Omental fat pad (tissue), 4 donors: ENCODE measurements at places on chromosomes 6 and 20. TPM values are rescaled to one million over a fixed set of nuclear protein-coding genes. Genes with fewer than 3 reads are reported as not detected.

SLCO4A1 gene
- total RNA-seq, result 47.1 TPM

- no peak for DNase-seq
Measured at GRCh38 chr6:31525932-31526591, 2.7 kb upstream of the MCCD1 start.

DNA sequence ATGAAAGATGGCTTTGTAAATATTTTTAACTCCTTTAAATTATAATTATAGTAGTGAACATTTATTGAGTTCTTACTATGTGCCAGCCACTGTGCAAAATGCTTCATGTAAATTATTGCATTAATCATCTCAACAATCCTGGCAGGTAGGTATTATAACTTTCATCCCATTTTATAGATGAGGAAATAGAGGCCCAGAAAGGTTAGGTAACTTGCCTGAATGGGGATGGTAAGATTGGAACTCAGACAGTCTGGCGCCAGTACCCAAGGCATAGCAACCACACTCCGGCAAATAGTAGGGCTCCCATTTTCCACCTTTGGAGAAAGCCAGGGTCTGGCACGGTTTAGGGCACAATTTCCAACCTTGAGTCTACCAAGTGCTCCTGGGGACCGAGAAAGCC is 129.8 kb downstream of the VEGFA start:
- no peak for DNase-seq

LIME1 gene
- total RNA-seq, result 21.1 TPM

DNA sequence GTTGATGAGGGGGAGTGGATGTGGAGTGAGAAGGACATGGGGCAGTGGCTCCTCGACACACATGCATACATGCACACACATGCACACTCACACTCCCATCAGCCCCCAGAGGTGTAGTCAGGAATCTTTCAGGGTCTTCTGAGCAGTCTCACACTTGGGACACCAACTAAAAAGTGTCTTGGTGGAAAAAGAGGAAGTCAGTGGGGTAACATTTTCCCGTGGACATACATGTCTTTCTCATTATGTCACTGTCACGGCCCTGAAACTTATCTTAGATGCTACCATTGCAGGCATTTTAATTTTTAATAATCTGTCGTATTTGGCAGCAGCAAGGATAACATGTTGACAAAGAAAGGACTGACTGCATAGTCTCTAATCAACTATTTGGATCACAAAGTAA is 261.1 kb downstream of the ADGRG6 start:
- no peak for DNase-seq

- DNase-seq, result no peak
Measured at GRCh38 chr6:36227379-36228228, 31.1 kb downstream of the BRPF3 start.

DNA sequence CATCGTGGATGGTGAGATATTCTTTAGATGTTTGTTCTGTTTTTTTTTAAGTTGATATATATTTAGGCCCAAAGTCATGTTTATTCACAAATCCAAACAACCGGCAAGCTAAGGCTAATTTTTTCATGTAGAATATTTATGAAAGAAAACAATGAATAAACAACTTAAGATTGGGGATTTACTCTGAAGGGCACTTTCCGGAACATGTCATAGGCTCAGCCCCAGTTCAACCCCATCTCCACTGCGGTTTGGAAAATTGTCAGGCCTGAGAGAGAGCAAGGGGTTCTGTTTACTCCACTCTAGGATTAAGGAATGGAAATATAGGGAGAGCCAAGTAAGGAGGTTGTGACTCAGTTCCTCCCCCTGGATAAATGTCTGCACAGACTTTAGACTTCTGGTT is 18.3 kb downstream of the RPS6KA2 start:
- DNase-seq, result no peak

HFE gene
- 10.7 TPM for total RNA-seq

DNA sequence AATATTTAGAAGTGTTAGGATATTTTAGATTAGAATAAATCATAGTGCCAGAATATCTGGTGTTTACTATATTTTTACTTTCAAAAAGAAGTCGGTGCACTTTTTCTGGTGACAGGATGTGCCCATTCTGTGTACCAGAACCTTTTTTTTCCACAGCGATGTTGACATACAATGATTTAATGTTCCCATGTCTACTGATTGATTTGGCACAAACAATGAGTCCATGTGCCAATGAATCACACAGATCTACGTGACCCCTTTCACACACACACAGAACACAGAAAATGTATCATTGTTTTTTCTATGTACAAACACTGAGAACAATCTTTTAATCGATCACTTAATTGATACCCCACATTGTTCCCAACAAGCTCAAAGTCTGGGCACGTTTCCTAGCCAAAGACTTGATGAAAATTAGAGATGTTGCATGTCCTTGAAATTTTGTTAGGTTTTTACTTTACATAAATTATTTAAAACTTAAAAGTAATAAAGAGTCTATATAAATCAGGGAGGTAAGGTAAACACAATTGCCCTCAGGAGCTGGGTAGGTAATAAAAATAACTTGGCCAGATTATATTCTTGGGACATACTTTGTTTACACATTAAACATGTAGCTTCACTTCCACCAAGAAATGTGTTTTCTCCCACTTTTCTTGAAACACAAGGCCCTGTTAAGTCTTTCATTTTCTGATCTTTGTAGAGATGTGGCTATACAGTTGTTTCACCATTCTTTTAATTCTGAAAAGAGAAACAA is 36.4 kb upstream of the SOX4 start:
- no peak for DNase-seq

GRCh38 chr20:50918403-50918802 is 12.8 kb downstream of the ADNP start:
- no peak for DNase-seq

EYS gene
- total RNA-seq, result 1.4 TPM

EFCAB8 gene
- total RNA-seq, result not detected

DNA sequence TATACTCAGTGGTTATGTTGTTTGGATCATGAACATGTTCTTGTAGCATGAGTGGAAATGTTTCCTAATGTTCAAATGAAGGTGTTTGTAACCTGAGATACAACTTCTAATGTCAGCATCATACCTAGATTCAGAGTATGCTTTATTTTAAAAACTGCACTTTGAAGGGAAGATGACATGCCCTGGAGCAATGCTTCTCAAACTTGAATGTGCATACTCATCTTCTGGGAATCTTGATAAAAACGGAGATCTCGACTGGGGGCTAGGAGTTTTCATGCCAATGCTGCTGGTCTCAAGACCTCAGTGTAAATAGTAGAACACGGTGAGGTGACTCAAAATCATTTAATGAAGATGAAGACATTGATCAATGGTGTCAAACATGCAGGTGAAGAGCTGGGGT is 440.0 kb upstream of the NOX3 start:
- no peak for DNase-seq

DNA sequence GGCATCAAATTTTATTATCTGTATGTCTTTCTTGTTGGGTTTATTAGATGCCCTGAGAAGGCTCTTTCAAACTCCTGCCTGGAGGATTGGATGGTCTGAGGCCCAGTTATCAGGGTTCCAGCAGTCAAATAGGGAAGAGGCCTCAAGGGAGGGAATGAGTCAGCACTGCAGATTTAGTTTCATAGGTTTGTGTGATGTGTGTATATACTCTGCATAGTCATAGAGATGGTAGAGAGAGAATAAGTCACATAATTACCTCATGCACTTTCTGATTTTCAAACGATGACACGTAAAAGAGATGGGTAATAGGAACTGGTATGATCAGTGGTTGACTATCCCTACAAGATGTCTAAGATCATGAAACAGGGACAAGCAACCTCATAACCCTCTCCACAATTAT is 82.1 kb downstream of the ADAT2 start:
- no peak for DNase-seq

GRCh38 chr6:121438869-121439268 is 3.4 kb downstream of the GJA1 start:
- DNase-seq, result no peak

POFUT1 gene
- 23.1 TPM for total RNA-seq

DNA sequence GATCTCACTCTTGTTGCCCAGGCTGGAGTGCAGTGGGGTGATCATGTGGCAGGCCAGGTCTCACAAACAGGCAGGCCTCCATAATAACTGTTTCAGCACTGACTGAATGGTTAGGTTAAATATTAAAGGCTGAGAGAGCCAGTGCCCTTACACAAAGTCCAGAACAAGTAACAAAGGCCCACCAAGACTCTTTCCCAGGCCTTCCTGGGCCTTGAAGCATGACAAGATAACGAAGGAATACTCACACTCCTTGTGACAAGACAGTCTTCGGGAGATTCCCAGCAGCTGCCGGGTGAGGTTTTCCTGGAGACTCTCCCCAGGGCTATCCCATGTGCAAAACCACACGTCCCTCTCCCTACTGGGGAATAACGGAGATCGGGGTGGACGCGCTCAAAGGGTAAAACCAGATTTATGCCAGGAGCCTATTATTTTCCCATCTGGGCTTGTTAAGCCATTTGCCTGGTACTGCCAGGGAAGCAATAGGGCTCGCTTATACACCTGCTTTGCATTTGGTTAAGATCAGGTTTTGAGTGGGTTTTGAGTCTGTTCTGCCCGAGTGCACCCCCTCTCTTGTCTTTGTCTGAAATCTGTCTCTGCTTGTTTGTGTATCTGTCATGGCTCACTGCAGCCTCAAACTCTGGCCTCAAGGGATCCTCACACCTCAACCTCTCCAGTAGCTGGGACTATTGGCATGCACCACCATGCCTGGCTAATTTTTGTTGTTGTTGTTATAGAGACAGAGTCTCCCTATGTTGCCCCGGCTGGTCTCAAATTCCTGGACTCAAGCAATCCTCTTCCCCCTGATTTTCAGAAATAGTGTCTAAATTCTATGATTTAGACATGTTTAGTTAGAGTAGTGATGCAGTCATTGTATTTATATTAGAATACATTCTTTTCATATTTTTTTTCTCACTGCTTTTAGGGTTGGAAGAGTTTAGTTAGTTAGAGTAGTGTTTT is 1.4 kb upstream of the ENPP3 start:
- no peak for DNase-seq

DNA sequence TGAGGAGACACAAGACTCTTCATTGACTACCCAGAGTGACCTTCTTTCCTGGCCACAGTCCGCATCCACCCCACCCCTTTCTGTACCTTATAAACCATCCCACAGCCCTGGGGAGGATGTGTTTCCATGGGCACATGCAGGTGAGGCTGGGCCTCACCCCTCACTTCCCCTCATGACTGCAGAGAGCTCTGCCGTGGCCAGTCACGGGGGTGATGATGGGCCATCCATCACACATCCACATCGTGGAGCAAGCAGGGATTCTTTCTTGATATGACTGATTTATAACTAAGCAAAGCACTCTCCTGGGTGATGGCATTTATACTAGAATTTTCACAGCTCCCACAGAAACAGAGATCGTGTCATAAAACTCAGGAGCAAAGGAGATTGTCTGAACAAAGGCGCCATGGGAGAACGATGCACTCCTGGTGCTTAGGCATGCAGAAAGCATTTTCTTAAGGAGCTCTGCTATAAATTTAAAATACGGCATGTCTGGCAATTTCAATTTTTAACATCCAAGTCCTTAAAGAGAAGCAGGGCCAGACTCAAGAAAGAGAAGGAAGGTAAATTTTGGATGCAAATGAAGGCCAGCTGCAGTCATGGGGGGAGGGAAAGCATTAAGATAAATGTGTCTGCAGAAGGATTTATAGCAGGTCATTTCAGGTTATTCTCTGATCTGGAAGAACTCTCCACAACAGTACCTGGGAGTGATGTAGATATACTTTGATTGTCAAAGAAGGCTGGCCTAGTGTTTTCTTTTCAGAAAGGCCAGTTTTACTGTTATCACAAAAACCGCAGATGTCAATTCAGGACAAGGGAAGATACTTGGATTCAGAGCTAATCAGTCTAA is 777.0 kb downstream of the C6orf118 start:
- DNase-seq, result no peak

- no peak for DNase-seq
Measured at GRCh38 chr6:110250838-110251237, 70.6 kb downstream of the CDC40 start.

- no peak for DNase-seq
Measured at GRCh38 chr6:161586887-161587286, 313.0 kb upstream of the AGPAT4 start.

DNA sequence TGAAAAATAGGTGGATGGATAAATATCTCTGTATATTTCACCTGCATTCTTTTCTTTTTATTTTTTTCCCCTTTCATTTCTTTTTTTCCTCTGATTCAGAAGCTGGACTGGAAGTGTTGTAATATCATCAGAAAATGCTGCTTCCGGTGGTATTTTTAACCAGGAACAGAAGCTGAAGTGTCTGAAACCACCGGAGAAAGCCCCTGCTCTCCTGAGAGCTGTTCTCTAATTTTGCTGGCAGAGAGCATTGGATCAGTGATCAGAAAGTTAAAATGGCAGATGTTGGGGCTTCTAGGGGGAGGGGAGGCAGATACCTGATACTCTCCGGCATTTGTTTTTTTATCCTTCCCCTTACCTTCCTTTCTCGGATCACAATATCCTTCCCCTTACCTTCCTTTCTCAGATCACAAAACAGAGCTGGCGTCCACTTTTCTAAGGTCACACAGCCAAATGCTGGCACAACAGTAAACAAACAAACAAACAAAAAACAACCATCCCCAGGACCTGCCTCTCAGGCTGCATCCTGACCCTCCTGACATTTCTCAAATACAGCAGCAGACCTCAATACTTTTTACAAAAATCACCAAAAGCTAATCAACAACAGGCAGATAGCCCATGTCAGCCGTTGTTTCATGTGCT is 143.2 kb upstream of the ZNF217 start:
- DNase-seq, result no peak

GRCh38 chr20:44166477-44166876 is 20.5 kb downstream of the JPH2 start:
- DNase-seq, result no peak

MEP1A gene
- total RNA-seq, result not detected

DNA sequence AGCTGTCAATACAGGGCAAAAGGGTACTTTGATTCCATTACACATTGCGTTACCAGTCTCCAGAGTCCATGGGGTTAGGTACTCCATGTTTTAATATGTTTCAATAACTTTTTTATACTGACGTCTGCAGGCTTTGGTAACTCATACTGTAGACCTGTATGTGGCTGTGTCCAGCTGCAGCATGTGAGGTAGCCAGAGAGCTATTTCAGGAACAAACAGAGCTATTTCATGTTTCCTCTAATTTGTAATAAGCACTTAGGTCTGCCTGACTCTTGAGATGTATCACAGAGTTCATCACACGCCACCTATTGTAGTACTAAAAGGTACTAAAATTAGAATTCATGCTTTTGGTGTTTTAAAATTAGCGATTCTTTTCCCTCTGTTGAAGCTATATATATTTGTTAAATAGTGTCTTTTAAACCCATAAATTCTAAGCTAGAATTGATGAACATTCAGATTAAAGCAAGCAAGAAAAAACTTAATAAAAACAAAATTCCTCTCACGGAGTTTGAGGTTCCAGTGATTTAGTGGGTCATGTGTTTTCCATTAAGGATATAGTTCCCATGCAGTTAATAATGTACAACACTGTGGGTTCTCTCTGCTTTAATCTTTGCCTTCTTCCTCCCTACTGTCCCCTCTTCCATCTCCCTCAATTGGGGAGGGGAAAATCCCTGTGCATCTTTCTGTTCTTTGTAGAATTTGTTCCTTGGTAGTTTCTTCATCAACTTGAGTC is 37.0 kb downstream of the FOXO3 start:
- DNase-seq, result no peak

RUNX2 gene
- total RNA-seq, result 2.4 TPM
